ENCODE measurements at places on chromosomes 3 and 15. TPM values are rescaled to one million over a fixed set of nuclear protein-coding genes. Genes with fewer than 3 reads are reported as not detected.

DNA sequence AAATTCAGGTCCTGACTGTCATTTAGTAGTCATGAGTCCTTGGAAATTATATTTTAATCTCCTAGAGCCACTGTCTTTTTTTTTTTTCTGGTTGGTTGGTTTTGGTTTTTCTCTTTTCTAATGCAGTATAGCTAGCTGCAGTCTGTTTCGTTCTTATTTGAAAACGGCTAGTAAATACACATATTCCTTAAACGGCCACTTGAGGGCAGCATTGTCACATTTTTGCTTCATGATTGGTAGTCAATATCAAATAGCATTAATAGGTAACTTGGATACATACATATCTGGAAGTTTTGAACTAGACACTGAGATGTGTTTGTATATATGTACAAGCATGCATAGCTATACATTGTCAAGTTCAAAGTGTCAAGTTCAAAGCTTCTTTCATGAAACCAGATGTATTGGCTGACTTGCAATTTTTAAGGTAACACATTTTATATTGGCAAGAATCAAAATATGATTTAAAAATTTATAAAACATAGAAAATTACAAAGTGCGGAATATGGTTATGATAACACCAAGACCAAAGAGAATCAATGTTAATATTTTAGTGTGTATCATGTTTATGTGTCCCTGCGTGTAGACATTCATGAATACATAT is 22.5 kb downstream of the GABRA5 start:
- ATAC-seq = no peak

Gene PCSK6
- total RNA-seq = 0.56 TPM

DNA sequence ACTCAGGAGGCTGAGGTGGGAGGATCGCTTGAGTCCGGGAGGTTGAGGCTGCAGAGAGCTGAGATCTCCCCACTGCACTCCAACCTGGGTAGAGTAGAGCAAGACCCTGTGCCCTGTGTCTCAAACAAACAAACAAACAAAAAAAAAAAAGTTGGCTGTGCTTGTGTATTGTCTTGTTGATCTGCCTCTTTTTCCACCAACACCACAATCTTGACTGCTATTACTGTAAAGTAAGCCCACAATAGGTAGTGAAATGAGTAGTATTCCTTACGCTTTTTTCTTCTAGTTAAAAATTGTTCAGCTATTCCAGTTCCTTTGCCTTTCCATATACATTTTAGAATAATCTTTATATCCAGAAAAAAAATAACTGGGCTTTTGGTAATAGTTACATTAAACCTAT is 35.5 kb downstream of the PTH1R start:
- peak; percentile 22 for ATAC-seq

DNA sequence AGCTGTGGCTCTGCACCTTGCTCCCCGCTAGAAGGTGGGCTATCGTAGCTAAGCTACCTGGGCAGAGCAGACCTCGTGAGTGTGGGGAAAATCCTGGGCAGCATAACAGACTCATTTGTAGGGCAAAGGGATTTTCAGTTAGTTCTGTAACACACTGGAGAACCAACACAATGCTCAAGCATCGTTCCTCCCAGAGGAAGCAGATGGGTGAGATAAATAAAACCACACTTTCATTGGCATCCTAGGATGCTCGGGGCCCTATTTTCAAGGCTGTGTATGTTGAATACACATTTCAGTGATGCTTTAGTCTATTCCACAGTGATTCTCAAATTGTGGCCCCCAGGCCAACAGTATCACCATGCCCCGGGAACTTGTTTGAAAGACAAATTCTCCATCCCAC is 20.0 kb downstream of the LIPC start:
- no peak for ATAC-seq

DNA sequence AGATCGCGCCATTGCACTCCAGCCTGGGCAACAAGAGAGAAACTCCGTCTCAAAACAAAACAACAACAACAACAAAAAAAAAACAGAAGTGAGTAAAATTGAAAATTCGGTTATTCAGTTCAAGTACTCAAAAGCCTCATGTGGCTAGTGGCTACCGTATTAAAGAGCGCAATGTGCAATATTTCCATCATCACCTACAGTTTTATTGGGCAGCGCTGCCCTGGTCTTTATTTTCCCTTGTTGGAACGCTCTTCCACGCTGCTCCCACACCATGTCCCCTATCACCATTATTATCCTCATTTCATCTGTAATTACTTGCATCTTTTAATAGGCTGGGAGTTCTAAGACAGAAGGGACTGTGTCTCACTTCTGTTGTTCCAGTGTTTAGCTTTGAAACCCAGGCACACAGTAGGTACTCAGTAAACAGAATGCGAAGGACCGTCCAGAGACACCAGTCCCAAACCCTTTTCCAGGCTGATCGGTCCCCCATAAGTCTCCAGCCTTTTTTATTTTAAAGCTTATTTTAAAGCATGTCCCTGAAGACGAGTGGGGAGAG is 423 bp upstream of the HACD3 start:
- peak; percentile 29 for ATAC-seq

Gene FSD2
- total RNA-seq = not detected

DNA sequence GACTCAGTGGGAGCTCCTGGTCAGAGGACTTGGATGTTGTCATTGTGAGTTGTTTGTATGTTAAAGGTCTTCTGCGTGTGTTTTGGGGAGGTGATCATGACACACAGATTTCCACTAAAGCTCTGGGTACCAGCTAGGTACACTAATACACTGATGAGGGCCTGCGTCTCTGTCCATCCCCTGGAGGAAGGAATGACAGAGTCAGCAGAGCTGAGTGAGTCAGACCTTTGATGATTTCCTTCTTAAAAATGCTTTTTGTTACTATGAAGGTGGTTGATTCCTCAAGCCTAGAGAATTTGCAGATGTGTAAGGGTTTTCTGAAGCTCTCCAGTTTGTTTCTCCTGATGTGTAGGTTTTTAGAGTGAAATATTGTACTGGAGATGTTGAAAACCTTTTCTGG is 424.1 kb upstream of the TPM1 start:
- no peak for ATAC-seq

DNA sequence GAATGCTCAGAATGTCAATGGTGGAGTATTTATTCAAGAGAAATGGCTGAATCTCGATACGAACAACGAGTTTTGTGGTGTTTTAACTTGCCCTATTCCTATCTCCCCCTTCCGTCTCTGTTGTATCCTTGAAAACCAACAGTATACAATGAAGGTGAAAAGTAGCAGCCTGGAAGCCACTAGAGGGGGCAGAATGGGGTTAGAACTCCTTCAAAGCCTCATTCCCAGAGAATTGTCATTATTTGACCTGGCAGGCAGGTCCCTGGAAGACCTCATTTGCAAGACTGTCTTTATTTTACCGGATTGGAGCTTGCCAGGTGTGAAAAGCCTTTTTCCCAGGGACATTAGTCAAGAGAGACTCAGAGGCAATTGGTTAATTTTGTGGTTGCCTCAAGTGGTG is 139.4 kb downstream of the LRRC28 start:
- ATAC-seq = no peak

Gene RASGRP1
- total RNA-seq = 164 TPM

DNA sequence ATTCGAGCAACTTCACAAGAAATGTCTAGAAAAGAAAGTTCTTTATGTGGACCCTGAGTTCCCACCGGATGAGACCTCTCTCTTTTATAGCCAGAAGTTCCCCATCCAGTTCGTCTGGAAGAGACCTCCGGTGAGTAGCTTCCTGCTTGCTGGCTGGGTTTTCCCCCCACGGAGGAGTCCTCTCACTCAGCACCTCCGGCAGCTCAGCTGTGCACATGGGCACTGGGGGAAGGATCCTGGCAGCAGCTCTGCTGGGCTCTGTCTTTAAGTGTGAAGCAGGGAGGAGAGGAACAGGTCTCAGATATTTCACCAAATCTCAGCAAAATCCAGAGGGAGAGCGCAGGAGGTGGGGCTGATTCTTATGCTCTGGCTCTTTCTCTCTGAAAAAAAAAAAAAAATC is 684 bp downstream of the CAPN3 start:
- no peak for ATAC-seq

Data from activated T-helper 17 cell treated with anti-CD3 and anti-CD28 coated beads, Interleukin-2, amount 50 U/mL, for 72 hours (primary cell).